Cardiac fibroblast (primary cell): ENCODE measurements at places on chromosomes 1 and 21.

DNA sequence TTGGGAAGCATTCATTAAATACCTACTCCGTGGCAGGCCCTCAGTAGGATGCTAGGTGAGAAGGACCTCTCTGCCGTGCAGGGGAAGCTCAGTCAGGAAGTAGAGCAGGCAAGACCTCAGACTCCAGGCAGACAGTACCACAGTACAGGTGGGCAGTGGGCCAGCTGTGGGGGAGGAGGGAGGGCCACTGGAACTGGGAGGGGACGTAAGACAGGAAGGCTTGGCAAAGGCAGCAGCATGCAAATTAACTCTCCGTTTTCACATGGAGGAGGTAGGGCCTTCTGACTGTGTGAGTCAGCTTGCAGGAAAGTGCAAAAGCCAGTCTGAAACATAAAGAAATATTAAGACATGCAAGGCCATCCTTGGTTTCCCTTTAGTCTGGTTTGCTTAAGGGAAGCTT, 157.7 kb downstream of the TRIM33 start:
- peak; percentile 90 for DNase-seq

DNA sequence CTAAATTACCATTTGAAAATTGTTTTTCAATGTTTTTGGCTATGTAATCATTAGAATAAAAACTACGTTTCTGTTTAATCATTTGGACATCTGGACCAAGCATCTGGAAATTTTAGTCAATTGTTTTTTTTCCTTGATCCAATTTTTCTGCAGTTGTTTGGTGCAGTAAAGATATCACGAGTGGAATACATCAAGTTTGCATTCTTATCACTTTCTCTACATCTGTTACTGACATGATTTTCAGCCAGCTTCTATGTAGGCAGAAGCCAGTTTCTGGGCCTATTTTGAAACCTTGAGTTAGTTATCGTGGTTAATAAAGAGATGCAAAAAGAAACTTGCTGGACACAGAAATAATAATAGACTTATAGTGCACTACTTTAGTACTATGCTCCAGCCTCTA, 277.9 kb upstream of the ADAMTS5 start:
- peak; percentile 39 for DNase-seq

DNA sequence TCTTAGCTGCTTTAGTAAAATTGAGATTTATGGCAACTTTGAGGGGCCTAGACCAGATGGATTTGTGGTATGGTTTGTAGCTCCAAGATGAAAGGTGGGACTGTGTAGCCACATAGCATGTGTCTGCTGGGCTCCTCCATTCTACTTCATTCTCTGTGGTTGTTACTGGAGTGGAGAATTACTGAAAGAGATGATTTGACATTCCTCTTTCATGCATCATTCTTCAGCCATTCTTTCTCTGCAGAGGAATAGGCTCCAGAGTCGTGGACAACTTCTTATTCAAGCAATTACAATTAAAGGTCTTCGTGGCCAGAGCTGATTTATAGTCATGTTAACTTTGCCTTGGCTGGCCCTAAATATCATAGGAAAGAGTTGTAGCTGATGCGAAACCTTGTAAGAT, 328.9 kb downstream of the PAPPA2 start:
- no peak for DNase-seq

- DNase-seq = peak; percentile 58
These were observed 29.6 kb upstream of the RGS1 start for GRCh38 chr1:192545896-192546521.

GRCh38 chr1:223114871-223115270, 28.2 kb downstream of the TLR5 start:
- DNase-seq = peak; percentile 87

DNA sequence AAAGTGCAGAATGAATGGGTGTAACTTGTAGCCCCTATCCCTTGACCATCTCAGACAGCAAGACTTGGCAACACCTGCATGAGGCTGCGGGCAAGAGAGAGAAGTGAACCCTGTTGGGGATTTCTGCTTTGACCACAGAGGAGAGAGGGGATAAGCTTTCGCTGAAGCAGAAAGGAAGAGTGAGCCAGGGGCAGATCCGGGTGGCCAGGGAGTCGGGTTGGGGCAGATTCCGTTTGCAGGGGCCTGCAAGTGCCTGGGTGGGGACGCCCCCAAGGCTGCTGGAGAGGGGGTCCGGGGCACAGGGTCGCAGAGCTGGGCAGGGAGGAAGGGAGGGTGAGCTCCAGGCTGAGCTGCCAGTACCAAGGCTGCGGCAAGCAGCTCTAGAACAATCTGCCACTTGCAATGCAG, 25.3 kb upstream of the PIK3CD start:
- DNase-seq = no peak

DNA sequence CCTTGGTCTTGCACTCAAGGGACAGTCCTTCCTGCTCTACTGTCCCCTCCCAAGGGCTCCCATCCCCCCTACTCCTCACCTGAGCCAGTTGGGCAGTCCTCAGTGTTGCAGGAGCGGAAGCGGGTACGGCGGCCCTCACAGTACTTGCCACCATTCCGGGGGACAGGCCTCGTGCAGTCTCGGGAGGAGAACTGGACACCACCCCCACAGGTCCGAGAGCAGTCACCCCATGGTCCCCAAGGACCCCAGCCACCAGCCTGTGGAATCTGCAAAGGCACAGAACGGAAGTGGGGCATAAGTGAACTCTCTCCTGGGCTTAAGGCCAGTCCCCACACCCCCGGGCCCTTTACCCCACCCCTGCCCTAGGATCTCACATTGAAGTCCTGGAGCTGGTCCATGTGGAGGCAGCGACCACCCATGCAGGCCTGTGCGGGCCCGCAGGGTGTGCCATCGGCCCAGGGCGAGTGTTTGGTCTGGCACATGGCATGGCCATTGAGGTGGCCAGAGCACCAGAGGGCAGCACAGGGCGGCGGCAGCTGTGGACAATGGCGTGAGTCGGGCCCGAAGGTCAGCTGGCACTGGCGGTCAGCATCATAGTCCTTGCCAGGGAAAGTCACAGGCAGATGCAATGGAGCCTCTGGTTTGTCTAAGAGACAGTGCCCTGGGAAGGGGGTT, 5.2 kb downstream of the ADAMTS4 start:
- no peak for DNase-seq

DNA sequence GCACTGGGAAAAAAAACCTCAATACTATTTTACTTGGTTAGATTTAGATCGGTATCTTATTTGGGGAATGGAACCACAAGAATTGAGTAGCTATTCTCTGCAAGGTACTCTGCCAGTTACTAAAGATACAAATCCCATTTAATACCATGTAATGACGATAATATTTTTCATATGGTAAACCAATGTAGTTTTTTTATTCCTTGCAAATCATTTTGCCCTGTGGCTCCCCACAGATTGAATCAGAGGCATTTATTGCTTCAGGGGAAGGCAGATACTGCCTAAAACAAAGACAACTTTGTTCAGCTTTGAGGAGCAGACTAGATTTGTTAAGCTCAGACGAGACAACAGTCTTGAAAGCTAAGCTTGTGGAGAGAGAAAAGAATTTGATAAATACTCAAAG, 226.7 kb upstream of the RUNX1 start:
- DNase-seq = no peak

- DNase-seq = peak; percentile 79
These were observed 40.4 kb upstream of the GOLT1A start for GRCh38 chr1:204254031-204254661.

- no peak for DNase-seq
These were observed 58.5 kb downstream of the DNM3 start for GRCh38 chr1:171899838-171900237.

GRCh38 chr1:50156241-50157010, 47.7 kb downstream of the ELAVL4 start:
- DNase-seq = no peak

- peak; percentile 87 for DNase-seq
These were observed 26.1 kb upstream of the ZNF496 start for GRCh38 chr1:247357781-247358211.

GRCh38 chr1:15000030-15000429, 153.5 kb upstream of the TMEM51 start:
- DNase-seq = no peak

- DNase-seq = no peak
These were observed 250.1 kb downstream of the KCNH1 start for GRCh38 chr1:210883821-210884220.

GRCh38 chr1:16440131-16440469, 424 bp upstream of the NECAP2 start:
- DNase-seq = no peak

DNA sequence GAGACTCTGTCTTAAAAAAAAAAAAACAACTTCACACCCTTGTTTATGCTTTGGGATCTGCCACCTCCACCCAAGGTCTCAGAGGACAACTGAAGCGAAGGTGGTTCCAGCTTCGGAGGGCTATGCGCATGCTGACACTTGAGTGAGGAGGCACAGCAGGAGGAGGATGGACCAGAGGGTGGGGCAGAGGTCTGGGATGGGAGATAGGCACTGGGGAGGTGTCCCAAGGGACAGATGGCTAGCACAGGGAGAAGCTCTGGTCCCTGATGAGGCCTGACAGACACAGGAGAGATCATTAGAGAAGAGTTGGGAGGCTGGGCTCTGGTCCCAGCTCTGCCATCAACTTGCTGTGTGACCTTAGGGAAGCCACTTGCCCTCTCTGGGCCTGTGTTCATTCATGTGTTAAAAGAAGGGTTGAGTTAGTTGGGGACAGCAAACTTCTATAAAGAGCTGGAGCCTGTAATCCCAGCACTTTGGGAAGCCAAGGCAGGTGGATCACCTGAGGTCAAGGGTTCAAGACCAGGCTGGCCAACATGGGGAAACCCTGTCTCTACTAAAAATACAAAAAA, 16.8 kb downstream of the E2F2 start:
- no peak for DNase-seq

DNA sequence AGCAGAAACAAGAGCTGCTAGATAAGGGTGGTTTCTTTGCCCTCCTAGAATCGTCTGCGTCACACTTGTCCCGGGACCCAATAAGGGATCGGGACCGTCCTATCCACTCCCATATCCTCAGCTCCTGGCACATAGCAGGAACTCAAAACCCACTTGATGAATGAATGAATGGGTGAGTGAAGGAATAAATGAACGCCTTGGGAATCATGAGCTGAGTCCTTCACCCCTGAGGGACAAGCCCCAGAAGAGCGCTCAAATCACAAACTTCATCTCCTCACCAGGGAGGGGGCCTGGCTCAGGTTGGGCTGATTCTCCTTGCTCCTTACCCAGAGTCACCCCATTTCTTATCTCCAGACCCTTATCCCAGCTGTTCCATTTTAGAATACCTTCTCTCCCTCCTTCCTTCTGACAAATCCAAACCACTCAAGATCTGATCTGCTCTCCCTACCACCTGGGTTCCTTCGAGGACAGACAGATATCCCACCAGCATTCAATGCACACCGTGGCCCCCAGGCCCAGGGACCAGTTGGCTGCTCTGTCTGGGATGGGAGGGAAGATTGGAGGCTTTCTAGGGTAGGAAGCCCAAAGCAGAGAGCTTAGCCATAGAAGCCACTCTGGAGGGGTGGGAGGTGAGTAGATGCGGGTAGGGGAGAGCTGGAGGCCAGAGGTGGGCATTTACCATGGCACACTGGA, 643 bp upstream of the MOB3C start:
- DNase-seq = no peak

DNA sequence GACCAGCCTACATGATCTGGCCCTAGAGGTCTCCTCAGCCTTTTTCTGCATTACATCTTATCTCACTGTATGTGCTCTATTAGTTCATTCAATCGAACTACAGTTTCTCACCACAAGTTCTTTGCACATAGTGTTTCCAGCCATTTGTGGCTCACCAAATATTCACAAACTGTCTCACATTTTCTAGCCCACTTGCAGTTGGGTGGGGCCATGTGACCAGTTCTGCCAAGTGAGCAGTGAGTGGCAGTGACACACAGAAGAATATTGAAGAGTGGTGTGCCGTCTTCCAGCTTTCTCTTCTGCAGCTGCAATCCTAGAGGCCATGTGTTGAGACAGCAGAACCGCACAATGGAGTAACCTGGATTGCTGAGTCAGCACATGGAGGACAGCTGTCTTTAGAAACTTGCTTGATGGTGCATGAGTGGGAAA, 103.2 kb upstream of the ZNF644 start:
- DNase-seq = no peak

GRCh38 chr1:178362747-178363146, 134.0 kb downstream of the CLEC20A start:
- DNase-seq = peak; percentile 83

DNA sequence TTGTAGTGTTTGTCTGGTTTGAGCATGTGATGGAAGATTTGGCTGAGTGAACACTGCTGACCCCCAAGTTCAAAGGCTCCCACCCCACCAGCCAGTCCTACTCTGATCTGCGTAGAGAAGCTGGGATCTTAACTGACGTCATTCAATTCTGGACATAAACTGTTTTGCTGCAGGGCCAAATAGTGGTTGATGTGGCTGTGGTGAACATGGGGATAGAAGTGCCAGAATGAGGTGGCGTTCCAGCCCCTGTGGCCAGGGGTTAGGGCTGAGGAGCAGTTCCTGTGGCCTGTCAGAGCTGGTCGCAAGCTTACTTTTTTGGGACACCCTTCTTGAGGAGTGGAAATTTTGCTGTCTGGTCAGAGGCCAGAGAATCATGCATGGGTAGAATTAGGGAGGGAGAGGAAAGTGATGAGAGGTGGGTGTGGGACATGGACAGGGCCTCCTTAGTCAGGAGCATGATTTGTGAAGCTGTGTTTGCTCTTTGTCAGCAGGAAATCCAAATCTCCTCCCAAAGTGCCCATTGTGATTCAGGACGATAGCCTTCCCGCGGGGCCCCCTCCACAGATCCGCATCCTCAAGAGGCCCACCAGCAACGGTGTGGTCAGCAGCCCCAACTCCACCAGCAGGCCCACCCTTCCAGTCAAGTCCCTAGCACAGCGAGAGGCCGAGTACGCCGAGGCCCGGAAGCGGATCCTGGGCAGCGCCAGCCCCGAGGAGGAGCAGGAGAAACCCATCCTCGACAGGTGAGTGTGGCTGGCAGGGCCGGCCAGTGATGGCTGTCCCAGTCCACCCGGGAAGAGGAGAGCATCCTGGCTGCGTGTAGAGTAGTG, 25.9 kb downstream of the SZRD1 start:
- DNase-seq = no peak

DNA sequence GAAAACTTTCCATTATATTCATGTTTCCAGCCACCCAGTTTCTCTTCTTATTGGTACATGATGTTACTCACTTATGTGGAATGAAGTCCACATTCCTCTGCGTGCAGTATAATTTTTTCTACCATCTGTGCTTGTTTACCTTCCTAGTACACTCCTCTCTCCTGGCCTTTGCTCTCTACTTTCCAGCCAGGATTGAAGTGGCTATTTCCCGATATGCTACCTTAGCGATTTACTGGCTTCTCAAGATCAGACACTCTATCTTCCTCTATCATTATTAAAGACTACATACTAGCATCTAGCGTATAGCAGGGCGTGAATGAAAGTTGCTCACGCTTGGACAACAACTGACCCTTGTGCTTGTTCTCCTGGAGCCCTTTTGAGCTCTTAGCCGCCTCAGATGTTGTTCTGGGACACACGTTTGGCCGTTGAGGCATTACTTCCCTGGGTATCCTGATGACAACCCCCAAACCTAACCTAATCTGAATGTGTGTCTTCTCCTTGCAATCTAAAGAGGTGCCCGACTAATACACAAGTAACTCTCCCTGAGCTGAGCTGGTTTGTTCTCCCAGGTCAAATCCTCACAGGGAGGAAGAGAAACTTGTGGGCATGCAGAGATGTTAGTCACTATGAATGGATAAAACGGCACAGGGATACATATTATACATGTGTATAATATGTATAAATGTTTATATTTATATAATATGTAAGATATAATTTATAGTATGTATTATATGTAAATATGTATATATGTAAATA, 13.4 kb upstream of the MTARC2 start:
- DNase-seq = peak; percentile 74

GRCh38 chr1:86714561-86715244, 10.3 kb downstream of the SH3GLB1 start:
- DNase-seq = no peak
